ENCODE measurements at places on chromosomes 3 and 15.
A peak's percentile ranks its signal among the peaks of the same experiment; 100 is the strongest.

GRCh38 chr3:117692416-117692995 is 982.9 kb downstream of the TUSC7 start:
- no peak for DNase-seq

- no peak for DNase-seq
Measured at GRCh38 chr3:153219146-153219545, 57.1 kb downstream of the RAP2B start.

DNA sequence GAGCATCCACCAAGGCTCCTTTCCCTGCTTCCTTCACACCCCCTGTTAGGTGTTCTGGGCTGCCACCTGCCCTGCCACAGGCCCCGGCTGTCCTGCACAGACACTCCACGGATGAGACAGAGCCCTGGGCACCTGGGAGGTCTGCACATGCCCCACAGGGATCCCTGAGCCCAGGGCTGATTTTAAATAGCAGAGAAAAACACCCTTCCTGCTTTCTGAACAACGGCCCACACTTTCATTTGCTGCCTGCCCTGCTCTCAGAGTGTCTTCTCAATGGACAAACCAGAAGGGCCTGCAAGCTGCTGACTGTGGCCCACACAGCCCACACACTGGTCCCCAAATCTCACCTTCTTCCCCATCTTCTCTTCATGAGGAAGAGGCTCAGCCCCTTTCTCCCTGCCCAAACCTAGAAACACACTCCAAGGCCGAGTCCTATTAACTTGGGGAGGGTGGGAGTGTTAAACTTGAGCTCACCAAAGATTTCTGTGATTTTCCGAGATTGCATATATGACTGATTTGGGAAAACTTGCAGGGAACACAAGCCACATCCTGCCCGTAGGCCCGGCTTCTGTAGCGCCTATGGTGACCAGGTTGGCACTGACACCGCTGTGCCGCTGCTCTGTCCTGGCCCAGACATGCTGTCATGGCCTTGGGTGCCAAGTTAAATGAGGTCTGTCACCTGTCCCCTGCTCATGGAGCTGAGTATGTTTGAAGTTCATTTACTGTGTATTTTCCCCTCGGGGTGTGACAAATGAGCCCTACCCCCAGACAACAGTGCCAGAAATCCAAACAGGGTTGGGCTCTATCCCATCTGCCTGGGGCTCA is 47.2 kb upstream of the KLF13 start:
- DNase-seq, result peak; percentile 27

- no peak for DNase-seq
Measured at GRCh38 chr3:50294492-50295403, 2.5 kb upstream of the IFRD2 start.

DNA sequence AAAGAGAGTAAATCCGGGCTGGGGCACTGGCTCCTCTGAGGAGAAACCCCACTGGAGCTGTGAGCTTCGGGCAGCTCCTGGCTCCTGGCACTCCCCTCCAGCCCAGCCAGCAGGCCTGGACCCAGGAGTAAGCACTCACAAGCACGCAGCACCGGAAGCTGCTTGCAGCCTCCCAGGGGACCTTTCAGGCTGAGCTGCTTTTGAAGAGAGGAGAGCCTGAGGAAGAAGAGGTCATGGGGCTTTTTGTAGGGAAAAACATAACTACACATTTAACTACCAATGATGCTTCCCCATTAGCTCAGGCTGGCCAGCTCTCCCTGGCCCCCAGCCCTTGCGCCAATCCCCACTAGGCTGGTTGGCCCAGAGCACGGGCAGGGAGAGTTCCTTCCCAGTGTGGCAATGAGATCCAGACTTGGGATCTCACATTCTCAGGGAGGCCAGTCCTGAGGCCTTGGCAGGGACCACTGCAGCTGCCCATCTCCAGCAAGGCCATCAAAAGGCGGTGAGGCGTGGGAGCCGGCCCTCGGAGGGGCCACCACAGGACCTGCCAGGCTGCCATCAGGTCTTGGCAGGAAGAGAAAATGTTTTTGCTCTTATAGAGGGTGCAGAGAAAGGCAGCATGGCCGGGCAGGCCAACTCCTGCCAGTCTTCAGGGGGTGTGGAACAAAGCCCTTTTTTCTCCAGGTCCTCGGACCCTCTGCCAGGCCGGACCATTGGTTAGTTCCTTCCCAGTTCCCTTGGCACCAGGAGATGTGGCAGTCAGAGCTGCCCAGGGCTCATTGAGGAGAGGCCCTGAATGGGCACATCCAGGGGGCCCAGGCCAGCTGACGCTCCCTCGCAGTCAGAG is 41.5 kb upstream of the MFGE8 start:
- DNase-seq, result no peak

- DNase-seq, result no peak
Measured at GRCh38 chr15:83178390-83178789, 29.2 kb downstream of the HDGFL3 start.

GRCh38 chr3:98691897-98692296 is 71.2 kb upstream of the ST3GAL6 start:
- no peak for DNase-seq

DNA sequence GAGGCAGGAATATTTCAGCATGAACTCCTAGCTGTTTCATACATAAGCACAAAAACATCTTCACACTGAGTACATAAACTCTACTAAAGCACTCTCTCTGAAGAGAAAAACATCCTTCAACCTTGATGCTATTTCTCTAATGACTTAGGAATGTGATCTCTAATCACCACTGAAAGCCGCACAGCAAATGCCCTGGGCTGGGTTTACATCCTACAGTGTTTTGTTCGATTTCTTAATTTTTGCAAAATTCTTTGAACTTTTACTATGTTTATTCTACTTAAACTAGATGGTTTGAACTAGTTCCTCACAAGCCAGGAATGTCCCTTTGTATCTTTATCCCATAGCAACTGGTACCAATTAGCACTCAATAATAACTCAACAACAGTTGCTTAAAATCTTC is 130.9 kb upstream of the ABI3BP start:
- no peak for DNase-seq

DNA sequence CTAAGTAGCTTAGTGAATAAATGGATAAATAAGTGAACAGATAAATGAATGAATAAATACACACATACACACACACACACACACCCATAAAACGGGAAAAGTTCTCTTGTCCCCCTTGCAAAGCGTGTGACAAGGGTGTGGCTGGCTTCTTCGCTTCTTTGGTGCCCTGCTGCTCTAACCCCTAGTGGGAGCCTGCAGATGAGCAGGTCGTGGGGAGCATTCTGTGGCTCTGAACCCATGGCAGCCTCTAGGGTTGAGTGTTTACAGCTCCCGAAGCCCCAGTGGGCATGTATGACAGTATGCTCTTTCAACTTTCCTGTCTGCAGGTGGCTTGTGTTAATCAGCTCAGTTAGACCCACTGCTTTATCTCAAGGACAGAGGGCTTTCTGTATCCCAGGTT is 582.3 kb downstream of the EDEM1 start:
- no peak for DNase-seq

DNA sequence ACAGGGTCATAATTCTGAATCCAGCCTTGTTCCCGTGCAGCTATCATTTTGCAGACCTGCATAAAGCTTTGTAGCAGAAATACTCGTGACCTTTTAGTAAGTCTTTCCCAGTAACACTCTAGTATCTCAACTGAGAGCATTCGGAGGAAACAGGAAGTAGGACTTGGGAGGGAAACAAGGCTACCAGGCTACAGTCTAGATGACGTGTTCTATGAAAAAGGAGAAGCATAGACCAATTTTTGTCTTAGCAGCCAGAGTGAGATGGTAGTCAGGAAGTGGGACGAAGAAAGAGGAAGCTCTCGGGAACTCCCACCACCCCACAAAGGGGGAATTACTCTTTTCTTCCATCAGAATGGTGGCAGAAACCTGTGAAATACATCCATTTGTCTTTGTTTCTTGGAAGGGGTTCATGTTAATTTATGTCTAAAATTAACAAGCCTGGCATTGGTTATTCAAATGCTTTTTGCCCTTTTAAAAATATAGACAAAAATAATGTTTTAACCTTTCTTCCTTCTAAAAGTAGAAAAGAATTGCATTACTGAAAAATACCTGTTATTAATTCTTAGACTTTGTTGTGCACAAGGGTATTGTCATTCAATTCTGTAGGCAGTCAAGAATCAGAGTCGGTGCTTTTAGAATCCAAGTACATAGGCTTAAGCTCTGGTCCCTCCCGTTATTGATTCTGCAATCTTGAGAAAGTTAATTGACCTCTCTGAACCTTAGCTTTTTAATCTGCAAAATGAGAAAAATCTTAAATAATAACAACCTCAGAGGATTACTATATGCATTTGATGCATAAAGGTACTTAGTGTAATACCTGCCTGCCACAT is 1.6 kb upstream of the SUCNR1 start:
- peak; percentile 45 for DNase-seq

GRCh38 chr15:68829068-68829467 is 8.4 kb upstream of the ANP32A start:
- DNase-seq, result no peak

GRCh38 chr15:75640483-75641178 is 607 bp upstream of the IMP3 start:
- DNase-seq, result peak; percentile 68

DNA sequence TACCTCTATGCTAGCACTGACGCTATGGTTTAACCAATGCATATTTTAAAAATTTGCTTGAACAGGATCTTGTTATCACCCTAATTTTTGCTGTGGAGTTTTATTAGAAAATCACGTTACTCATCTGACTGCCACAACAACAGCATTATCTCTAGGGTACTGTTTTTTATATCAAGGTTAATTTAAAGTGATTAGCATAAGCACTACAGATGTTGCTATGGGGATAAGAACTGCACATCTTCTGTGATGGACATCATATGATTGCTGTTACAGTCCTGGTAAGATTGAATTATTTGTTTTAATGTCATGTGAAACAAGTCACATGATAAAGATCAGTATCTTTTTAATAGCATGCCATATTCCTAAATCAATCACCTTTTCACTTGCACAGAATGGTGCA is 492.2 kb upstream of the ROBO2 start:
- no peak for DNase-seq

- no peak for DNase-seq
Measured at GRCh38 chr15:43859546-43859945, 32.7 kb downstream of the WDR76 start.

GRCh38 chr3:72997421-72997961 is 880 bp downstream of the PPP4R2 start:
- peak; percentile 61 for DNase-seq

GRCh38 chr3:171849617-171850319 is 6.6 kb downstream of the TMEM212 start:
- no peak for DNase-seq

DNA sequence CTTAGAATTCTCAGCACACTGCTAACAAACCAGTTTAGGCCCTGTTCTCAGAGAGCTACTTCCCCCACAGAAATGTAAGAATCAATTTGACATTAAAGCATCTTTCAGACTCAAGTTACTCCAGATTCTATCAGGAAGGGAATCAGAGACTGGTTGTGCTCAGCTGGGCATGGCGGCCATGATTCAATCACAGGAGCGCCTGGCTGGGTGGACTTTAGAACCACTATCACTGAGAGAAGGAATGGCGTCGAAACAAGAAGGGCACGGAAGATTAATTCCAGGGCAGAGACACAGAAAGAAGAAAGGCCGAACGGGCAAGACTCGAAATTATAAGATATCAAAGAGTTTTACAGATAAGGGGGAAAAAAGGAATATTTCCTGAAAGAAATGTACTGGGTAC is 6.2 kb downstream of the TNIK start:
- no peak for DNase-seq

DNA sequence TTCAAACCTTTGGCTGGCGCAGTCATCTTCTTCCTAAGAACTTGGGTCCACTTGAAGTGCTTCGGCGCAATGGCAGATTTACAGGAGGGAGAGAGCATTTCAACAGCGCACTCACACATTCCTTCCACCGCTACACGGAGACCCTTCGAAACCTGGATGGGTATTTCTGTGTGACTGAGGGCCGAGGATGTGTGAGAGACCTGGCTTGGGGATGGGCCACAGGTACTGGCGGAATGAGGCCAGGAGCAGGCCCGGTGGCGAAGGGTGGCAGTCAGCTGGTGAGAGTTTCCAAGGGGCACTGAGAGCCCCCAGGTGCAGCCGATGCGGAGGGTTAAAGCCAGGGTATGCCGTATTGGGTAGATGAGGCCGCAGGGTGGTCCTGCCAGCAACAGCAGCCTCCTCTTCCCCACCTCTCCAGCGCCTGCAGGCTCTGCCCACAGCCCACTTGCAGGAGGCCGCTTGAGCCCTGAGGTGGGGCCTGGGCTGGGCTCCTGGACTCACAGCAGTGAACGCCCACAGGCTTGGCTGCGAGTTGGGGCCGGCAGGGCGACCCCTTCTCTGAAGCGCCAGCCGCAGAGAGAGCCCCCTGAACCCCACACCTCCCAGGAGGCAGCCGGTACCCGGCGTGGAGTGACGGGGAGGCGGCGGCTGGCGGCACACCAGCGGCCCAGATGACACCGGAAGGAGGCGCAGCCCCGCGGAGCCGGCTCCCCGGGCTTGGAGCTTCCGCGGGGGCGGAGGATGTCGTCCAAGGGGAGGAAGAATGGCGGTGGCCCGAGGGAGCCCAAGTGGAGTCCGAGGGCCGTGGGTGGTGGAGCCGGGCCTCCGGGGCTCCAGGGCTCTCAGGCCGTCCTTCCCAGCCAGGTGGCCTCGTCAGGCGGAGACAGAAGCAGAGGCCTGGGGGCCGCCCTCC is 166.5 kb downstream of the NSMCE3 start:
- no peak for DNase-seq

DNA sequence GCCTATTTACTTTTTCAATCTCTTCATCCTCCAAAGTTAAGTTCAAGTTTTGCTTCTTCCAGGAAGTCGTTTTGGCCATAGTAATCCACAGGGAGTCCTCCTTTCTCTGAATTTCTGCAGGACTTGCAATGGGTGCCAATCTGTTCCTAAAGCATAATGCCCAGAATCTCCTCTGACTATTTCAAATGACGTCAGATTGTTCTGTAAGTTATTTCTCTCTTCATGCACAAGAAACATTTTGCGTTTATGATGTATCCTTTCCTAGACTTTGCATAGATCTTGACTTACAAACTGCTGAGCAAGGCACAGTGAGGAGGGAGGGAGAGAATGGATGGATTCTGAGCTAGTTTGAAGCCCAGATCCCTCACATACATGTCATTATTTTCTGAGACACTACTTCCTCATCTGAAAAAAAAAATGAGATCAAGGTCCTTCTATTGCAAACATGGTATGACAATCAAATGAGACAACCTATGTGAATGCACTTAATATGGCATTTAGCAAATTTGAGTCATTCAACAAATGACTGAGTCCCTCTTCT is 103.1 kb downstream of the MEX3B start:
- no peak for DNase-seq

- DNase-seq, result no peak
Measured at GRCh38 chr3:84967767-84968581, 9.2 kb downstream of the CADM2 start.

DNA sequence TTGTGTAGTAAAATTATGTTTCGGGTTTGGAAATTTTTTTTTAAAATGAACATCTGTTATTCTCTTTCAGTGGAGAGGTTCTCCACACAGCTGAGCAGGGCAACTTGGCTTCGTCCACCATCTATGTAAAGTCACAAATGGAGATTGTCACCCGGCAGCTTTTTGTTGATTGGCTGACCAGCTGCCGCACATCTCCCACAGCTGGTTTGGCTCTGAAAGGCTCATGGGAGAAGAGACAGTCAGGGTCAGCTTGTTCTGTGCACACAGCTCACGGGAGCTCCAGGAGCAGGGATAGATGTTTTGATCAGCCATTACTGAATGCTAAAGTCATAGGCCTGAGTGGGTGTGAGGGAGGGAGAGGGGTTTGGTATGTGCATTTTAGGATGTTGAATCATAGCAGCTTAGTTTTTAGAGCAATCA is 12.9 kb upstream of the CCDC80 start:
- DNase-seq, result no peak

- DNase-seq, result peak; percentile 58
Measured at GRCh38 chr3:46406788-46407611, at the start of the genes CCR5AS and CCRL2. Gene CCR5AS (minus strand): TSS chr3:46407066. Gene CCRL2 (plus strand): TSS chr3:46407259. CDS start chr3:46408080, 821 bp downstream.

Measured in GM13976 (cell line).